ENCODE measurements at places on chromosomes 2 and 18.

GRCh38 chr2:239943991-239944631 is 81.0 kb downstream of the NDUFA10 start:
- DNase-seq, result no peak

GRCh38 chr18:52007105-52007504 is 332.9 kb upstream of the DCC start:
- DNase-seq, result peak; percentile 57

GRCh38 chr2:231548752-231549151 is 18.5 kb upstream of the NMUR1 start:
- DNase-seq, result no peak

GRCh38 chr2:85455552-85456090 is 37.1 kb downstream of the SH2D6 start:
- DNase-seq, result no peak

- DNase-seq, result no peak
These were observed 20.2 kb upstream of the ERMN start for GRCh38 chr2:157345647-157346389.

DNA sequence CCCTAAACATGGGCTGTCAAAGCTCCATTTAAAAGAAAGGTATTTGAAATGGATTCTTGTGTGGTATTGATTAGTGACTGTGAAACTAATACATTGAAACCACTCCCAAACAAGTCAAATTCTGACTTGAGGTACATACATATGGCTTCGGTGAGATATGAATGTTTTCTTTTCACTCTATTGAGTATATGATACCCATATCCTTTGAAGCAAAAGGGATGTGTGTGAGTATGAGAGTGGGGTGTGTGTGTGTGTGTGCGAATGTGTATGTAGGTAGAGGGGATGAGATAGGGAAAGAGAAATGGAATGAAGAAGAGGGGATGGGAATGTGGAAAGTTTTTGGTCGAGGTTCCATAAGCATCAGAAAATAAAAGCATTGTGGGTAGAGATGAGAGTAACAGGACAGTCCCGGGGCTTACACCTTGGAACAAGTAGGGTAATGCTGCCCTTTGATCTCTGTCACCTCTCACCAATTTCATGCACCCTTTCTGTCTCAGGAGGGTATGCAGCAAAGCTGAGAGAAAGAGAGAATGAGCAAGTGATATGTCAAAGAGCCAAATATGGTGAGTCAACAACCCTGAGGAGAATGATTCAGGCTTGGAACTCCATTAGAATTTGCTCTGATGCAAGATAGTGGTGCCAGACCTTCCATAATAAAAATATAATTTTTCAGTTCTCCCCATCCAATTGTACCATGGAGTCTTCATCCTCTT is 64.0 kb upstream of the ZEB2 start:
- no peak for DNase-seq

DNA sequence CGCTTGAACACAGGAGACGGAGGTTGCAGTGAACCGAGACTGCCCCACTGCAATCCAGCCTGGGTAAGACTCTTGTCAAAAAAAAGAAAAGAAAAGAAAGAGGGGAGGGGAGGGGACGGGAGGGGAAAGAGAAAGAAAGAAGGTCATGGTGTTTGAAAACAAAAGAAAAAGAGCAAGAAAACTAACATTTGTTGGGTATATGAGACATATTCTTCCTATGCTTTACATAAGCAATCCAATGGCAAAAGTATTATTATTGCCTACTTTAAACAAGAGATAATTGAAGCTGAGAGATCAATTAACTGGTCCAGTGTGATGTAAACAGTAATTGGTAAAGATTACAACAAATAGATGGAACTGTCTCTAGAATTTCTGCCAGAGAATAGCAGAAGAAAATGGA is 157.3 kb downstream of the ZRANB3 start:
- DNase-seq, result no peak

DNA sequence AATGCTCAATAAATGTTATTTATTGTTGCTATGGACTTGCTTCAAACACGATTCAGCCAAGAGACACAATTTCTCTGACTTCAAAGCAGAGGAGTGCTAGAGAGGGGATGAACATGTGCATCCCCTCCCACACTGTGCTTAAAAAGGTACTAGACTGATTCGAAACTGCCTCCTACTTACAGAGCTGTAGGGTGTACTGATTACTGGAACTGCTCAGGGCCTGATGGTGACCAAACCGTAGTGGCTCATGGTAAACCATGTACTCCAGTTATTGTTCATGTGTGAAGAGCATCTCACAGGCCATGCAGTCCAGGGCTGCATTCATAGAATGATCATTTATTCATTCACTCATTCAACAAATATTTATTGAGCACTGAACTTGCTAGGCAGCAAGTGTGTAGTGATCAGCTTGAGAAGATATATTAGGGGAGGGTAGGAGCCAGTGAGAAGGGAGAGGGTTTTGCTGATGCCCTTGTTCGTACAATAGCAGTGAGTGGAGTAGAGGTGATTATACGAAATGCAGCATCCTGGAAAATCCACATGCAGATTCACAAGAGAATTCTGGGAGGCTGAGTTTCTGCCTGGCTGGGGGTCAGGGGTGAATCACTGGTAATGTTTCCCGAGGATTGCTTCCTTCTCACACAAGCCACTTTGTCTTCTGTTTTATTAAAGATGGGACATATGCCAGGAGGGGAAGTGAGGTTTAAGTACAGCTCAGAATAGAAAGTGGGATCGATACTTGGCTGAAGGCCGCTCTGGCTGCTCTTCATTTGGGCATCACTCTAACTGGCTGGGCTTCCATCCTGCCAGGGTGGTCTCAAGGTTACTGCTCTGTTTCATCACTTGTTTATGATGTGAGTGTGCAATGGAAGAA is 245.4 kb downstream of the RAD51AP2 start:
- DNase-seq, result no peak

DNA sequence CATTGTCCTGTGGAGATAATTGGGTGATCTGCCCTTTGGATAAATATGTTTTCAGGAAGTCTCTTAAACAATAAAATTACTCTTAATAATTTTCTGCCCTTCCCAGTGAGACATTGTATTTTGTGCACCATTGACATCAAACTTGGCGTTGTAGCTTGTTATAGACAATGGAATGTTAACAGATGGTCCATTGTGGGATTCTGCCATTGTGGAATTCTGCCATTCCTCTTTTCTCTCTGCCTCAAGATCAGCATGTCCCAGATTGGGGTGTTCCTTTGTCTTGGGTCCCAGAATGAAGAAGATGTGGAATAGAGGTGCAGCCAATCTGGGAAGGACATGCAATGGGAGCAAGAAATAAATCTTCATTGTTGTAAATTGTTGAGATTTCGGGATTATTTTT is 15.1 kb upstream of the LDAH start:
- peak; percentile 63 for DNase-seq

GRCh38 chr18:32802591-32803451 is 30.0 kb upstream of the KLHL14 start:
- DNase-seq, result peak; percentile 96

GRCh38 chr2:226885769-226886435 is 50.0 kb downstream of the RHBDD1 start:
- DNase-seq, result no peak
